ENCODE measurements at places on chromosomes 1 and 21.

- DNase-seq = no peak
Observed at GRCh38 chr1:44700573-44700972, 26.1 kb downstream of the ARMH1 start.

DNA sequence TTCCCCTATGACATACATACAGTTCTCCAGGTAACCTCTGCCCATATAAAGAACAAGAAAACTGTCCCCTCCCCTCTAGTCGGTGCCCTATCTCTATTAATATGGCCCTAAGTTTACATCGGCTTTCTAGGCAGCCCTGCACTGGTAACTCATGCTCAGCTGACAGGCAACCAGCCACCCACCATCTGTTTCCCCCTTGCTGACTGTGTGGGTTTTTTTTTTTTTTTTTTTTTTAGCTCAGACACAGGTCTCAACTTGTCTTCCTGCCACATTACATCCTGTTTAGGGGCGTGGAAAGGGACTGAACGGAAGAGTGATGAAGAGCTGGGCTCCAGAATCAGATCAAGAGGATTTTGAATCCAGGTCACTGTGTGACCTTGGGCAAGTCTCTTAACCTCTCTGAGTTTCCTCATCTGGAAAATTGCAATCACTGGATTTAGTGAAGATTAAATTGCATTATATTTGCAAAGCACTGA lies 14.0 kb downstream of the LAPTM5 start:
- peak; percentile 81 for DNase-seq

DNA sequence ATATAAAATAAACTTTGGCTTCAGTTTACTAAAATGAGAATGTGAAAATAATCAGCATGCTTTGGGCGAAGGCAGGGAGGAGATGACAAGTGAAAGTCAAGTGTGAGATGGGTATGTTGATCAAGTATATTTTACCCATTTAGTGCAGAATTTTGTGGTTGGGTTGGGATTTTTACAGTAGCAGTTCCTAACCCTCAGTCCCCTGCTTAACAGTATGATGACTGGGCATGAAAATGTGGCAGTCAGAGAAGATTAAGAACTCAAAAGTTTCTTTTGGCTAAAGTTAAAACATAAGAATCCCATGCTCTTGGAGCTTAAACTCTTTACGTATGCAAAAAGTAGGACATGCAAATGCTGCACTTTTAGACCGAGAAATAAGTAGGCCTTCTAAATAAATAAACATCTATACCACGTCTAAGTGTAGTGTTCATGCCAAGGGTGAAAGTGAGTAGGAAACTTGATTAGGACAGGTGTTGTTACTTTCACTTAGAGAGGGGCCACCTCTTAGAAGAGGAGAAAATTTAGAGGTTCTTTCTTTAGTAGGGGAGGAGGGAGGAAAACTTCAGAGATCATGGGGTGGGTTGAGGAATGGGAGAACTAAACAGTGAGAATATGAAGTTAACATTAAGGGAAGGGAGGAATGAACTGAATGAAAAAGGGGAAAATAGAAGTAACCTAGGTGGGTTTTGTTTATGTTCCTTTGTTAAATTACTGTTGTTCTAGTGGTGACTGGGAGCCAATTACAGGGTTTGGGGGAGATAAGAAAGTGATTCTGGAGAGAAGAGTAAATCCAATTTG lies 127.8 kb downstream of the OSBPL9 start:
- no peak for DNase-seq

- DNase-seq = no peak
Observed at GRCh38 chr21:41624674-41625310, 116.8 kb upstream of the TMPRSS2 start.

- DNase-seq = no peak
Observed at GRCh38 chr1:62237361-62237760, 42.7 kb downstream of the L1TD1 start.

GRCh38 chr1:51818487-51818886 lies 60.0 kb downstream of the NRDC start:
- DNase-seq = no peak

GRCh38 chr1:56284928-56285327 lies 294.4 kb downstream of the PLPP3 start:
- DNase-seq = no peak

DNA sequence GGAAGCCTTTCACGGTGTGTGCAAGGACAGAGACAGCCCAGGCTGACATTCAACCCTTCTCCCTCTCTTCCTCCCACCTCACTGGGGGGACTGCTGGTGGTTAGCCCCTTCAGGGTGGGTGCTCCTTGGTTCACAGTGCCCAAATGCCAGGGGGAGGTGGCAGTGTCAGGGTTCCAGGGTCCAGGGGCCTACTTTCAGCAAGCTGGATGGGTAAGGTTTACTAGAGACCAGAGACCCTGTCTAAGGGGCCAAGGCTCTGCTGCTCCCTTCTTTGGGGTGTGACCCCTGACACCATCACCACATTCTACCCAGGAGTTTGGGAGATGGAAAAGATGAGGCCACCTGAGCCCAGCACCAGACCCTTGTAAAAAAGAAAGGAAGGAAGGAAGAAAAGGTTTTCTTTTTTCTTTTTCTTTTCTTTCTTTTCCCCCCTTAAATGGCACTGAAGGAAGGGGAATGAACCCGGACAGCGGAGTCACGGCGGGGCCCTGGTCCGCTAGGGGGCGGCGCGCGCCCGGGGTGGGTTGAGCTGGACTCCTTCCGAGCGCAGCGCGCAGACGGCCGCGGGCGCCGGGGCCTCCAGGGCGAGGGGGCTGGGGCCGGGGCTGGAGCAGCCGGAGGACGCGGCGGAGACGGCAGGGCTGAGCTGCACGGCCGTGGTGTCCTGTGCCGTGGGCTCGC lies 18.8 kb downstream of the KNCN start:
- peak; percentile 76 for DNase-seq

DNA sequence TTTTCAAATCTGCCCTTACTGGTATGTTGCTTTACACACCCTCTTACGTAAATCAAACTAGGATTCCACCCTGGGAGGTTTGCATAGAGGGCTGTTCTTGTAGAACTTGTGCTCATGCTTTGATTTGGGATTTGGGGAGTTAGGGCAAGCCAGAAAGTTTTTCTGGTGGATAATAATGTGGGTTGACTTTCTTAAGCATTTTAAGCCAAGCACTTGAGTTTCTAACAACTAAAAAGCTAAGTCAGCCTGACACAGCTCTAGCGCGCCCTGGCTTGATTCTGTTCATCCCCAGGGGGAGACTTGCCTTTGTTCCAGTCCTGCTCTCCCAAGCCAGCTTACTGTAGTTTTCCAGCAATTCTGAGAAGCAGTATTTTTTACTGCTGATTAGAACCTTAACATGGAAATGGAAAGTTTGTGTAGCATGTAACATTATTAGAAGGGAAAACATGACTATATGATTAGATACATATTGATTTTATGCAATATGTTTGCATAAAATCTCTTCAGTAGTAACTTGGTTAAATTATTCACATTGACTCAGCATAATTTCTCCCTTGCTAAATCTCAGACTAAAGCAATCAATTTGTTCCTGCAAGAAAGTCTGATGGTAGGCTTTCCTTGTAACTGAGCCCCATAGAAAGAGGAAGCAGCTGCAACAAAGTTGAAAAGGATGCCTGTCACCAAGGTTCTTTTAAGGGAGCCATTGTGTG lies 11.0 kb upstream of the PGD start:
- DNase-seq = peak; percentile 46

GRCh38 chr1:52706941-52707926 lies 9.1 kb upstream of the COA7 start:
- DNase-seq = no peak

DNA sequence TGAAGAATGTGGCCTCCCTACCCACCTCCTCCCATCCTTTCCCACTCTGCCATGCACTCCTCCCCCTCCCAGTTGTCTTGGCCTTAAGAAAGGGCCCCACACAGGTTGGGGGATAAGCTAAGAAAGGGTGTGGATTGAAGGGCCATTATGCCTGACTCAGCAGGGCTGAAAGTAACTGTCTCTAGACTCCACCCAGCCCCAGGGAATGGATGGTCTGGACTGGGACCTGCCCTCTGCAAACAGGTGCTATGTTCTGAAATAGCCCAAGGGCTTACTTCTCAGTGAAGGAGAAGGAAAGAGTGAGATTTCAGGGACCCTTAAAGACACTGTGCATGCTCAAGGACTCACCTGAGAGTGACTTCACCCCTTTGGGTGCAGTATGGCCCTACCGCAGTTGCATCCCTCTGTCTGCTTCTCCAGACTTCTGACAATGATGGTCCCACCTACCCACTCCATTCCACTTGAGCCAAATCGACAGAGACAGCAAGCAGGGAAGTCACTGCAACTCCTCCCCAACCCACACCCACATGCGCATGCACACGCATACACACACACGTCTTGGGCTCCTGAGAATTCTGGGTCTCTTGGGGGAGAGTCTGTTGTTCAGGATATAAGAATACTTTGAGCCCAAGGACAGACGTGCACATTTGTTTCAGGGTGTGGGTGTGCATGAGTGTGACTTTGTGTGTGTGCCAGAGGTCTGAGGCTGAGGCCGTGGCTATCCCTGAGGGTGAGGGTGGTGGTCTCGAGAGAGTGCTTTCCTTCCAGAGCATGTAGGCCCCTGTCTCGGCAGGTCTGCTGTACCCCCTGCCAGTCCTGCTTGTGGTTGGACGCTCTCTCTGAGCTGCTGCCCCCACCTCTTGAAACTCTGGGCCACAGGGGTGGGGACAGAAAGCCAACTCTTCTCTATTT lies 231.9 kb downstream of the PTPRU start:
- no peak for DNase-seq

GRCh38 chr1:190602325-190602724 lies 124.7 kb upstream of the BRINP3 start:
- no peak for DNase-seq

- no peak for DNase-seq
Observed at GRCh38 chr1:92342401-92342800, 43.5 kb downstream of the RPAP2 start.

- DNase-seq = no peak
Observed at GRCh38 chr21:17270229-17270628, 242.6 kb upstream of the CXADR start.

DNA sequence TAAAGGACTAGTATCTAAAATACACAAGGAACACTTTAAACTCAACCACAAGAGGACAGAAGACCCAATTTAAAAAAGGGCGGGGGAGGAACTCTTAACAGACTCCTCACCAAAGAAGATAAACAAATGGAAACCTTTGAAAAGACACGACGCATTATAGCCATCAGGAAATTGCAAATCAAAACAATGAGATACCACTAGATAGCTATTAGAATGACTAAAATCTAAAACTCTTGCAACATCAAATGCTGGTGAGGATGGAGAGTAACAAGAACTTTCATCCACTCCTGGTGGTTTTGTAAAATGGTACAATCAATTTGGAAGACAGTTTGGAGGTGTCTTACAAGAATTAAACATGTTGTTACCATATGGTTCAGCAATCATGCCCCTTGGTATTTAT lies 708.2 kb downstream of the BRINP3 start:
- no peak for DNase-seq

DNA sequence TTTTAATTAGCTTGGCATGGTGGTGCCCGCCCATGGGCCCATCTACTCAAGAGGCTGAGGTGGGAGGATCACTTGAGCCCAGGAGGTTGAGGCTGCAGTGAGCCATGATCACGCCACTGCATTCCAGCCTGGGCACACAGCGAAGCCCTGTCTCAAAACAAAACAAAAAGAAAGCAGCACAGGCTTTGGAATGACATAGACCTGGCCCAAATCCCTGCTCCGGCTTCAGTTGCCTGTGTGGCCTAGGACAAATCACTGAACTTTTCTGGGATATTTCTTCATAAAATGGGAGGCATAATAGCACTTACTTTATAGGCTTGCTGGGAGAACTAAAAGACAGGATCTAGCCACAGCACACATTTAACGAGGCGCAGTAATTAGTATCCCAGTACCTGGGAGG lies 2.4 kb downstream of the PEAR1 start:
- DNase-seq = no peak

GRCh38 chr1:174445817-174446216 lies 1.9 kb upstream of the GPR52 start:
- DNase-seq = no peak

DNA sequence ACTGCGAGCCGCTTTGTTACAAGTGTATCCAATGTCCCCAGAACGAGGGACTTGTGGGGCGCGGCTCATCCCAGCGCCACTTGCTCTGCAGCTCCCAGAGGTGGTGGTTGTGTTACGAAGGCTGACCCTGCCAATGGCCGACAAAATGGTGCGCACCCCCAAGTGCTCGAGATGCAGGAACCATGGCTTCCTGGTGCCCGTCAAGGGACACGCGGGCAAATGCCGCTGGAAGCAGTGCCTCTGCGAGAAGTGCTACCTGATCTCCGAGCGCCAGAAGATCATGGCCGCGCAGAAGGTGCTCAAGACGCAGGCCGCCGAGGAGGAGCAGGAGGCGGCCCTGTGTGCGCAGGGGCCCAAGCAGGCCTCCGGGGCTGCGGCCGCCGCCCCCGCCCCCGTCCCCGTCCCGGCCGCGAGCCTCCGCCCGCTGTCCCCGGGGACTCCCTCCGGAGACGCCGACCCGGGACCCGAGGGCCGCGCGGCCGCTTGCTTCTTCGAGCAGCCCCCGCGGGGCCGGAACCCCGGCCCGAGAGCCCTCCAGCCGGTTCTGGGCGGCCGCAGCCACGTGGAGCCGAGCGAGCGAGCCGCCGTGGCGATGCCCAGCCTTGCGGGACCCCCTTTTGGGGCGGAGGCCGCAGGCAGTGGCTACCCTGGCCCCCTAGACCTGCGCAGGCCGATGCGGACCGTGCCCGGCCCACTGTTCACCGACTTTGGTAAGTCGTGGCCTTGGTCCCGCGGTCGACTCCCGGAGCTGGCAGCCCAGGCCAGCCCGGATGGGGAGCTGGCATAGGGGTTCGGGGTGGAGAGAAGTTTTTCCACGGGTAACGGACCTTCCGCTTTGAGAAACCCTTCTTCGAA lies at the start of gene DMRTB1:
DMRTB1 (plus strand) TSS at position 79 of the 855 bp plus-strand sequence; CDS start at position 134, 55 bp downstream.
- DNase-seq = no peak

DNA sequence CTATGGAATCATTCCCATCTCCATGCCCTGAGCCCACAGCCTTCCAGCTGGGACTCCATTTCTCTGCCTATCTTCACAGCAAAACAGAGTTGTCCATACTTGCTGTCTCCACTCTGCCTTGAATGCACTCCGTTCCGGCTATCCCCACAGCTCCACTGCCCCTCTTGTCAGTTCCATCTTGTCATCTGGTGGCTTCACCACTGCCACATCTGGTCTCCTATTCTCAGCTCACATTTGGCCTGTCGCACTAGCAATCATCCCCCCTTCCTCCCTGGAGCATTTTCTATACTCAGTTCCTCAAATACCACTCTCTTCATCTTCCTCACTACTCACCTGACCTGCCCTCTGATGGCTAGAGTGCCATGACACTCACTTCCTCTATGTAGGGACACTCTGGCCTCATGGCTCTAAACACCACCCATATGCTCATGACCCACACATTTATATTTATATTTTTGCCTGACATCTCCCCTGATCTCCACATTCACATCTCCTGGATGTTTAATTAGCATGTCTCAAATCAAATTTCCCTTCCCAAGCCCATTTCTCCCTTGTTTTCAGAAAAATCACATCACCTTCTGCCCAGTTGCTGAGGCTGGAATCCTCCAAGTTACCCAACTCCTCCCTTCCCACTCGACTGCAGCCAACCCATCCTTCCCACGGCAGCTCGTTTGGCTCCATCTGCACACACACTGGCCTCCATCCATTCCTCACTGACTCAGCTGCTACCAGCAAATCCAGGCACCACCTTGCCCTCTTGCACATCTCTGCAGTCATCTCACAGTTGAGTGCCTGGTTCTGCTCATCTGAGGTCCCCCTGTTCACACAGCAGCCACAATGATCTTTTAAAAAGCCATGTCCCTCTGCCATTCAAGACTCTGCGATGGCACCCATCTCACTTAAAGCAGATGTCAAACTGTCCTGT lies 6.1 kb downstream of the ZNF692 start:
- DNase-seq = no peak

GRCh38 chr1:230335861-230336522 lies 90.1 kb downstream of the PGBD5 start:
- DNase-seq = no peak
